ENCODE measurements at places on chromosomes 5 and 9.
A peak's percentile ranks its signal among the peaks of the same experiment; 100 is the strongest.

GRCh38 chr5:72394688-72395087, 74.5 kb downstream of the PTCD2 start:
- no peak for DNase-seq

DNA sequence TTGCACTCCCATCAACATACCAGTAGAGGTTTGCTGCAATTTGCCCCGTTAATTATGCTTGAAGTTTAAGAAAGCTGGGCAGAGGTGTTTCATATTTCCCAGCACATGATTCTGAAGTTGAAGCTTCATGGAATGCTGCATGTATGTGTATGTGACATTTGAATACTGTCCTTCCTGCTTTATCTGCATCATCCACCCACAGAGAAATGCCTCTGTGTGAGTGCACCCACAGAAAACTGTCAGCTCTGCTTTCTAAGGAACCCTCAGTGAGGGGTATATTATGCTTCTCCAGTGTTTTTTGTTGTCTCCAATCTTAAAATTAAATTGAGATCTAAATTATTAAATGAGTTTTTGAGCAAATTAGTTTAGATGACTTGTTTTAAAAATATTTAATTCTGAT, 358.1 kb upstream of the PIK3R1 start:
- no peak for DNase-seq

DNA sequence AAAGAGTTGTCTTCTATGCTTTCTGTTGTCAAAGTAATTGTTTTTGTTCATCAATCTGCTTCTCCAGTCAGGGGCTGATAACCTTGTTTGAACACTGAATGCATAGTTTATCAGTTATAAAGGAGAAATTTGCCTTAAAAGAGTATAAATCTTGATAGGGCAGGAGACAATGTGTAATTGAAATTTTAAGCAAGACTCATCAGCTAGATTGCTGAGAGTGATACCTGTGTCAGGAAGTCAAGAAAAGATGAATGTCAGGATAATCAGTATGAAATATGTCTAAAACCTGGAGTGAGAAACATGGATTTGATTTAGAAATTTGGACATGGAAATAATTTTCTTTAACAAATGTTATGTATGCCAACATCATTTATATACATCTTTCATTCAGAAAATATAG, 1258.1 kb downstream of the EFNA5 start:
- no peak for DNase-seq

DNA sequence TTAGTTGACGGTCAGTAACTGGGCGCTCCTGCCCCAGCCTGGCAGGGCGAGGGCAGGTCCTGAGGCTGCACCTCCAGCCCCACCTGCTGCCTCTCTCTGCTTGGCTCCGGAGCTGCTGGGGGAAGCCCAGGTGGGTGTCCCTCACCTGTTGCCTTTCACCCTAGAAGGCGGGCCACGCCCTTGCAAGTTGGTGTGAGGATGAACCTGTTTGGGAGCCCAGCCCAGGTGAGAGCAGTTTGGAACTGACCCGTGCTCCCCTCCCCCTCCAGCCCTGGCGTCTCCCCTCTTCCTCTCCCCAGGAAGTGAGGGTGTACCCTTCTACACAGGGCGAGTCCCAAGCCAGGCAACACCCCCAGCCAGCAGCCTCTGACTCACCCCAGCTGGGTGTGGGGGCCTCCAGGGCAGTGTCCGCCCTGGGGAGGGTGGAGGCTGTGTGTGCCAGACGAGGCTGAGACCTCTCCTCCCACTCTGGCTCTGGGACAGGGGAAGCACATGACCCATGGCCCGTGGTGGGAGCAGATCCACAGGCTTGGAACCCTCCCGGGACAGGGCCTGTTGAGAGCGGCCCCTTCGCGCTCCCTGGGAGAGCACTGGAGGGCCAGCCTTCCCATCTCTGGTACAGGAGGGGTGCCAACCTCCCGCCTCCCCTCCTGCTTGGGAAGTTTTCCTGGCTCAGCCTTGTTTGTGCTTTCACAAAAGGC, 10.4 kb downstream of the LRRC8A start:
- no peak for DNase-seq

DNA sequence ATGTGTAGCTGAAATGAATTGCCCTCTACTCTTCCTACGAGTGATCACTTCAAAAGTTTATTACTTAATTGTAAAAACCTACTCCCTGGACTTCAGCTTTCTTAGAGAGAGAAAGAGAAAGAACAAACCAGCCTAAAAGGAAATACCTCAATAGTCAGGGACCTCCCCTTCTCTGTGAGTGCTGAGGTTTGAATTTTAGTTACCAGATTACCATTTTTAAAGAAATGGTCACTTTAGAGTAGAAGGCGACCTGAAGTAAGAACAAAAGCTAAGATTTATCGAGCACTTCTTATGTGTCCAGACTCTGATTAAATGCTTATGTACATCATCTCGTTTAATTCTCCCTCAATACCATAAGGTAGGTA, 11.3 kb downstream of the RAPGEF1 start:
- DNase-seq = no peak

DNA sequence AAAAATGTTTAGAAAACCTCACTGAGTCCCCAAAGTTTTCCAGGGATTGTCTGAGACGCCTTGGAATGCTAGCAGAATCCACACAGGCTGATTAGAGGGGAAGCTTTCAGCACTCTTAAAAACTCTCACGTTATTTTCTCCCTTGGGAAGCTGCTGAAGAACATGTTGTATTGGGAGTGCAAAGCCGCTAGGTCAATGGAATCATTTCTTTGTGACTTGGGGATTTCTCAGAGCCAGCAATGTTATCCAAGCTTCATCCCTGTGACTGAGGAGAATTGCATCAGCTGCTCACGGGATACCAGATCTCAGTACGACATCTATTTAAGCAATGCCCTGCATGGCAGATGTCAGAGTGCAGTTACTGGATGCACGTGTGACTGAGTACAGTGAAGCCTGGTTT, 426.4 kb upstream of the MPDZ start:
- DNase-seq = no peak

- DNase-seq = no peak
Observed at GRCh38 chr5:51326844-51327243, 56.4 kb upstream of the ISL1 start.

DNA sequence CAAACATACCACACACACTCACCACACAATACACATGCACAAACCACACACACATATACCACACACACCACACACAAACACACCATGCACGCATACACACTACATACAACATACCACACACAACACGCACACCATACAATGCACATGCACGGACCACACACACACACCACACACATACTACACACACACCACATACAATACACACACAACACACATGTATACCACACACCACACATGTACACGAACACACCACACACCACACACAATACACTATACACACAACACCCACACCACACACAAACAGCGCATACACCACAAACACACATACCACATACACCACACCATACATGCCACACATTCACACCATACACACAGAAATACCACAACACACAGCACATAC, 480.3 kb downstream of the DIRAS2 start:
- no peak for DNase-seq

DNA sequence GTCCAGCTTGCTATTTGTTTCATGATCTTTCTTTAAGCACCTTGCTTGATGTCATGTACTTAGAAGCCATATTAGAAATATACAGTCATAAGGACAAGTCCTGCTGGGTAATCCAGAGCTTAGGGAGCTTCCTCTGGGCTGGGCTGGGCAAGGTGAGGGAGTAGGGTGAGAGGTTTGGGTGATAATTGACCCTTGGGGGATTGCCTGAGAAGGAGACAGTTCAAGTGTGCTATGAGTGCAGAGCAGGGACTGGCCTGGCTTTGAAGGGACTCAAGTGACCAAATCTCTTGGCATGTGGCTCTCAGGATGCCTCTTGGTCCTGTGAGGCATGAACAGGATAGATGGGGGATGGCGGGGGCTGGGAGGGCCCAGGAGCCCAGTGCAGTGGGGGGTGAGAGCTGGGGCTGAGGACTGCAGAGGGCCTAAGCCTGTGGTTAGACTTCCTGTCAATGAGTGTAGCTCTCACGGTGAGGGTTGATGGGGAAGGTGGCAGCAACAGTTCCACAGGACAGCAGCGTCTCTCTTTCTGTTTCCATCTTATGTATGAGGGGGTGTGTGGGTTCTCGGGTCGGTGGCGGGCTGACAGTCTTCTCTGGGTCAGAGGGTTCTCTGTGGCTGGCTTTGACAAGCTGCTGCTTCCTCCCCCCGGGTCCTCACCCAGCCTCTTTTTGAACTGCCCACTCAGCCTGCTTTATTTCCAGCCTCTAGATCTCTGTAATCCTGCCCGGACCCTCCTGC, 53.5 kb downstream of the RGS3 start:
- peak; percentile 60 for DNase-seq

DNA sequence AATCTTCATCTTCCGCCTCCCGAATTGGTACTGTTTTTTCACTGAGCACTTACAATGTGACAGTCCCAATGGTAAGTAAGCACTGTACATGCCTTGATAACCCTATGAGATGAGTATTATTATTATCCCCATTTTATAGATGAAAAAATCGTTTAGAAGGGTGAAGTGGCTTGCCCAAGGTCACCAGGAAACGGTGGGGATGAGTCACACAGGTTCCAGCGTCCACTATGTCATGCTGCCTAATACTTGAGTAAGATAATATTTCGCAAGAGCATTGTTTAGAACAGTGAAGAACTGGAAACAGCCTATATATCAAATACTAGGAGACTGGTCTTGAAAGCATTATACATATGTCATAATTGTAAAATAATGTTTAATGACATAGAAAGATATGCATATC, 12.9 kb downstream of the HAND1 start:
- no peak for DNase-seq

DNA sequence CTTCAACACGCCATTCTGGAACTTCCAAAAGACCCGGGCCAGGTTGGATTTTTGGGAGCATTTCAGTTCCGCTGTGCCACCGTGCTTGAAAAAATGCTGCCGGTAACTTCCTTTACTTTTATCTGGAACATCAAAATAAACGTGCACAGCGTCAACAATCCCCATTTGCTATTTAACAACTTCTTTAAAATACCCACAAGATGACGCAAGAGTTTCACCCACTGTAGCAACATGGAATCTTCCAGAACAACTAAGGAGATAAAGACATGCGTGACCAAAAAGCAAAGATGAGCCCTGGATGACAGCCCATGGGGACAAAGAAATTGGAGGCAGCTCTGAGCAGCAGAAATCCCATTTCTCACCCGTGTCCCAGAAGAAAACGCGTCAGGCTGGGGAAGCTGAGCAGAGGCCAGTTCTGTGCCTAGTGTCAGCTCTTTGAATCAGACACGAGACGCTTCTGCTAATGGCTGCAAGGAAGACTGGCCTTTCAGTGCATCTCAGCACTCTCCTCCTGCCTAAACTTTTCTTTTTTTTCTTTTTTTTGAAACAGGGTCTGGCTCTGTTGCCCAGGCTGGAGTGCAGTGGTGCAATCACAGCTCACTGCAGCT, 61.3 kb downstream of the SECISBP2 start:
- DNase-seq = no peak

- DNase-seq = no peak
Observed at GRCh38 chr5:7930011-7930410, 61.1 kb downstream of the MTRR start.

- no peak for DNase-seq
Observed at GRCh38 chr5:58335518-58335917, 124.4 kb downstream of the PLK2 start.

- no peak for DNase-seq
Observed at GRCh38 chr9:137276473-137277328, 825 bp upstream of the TOR4A start.

GRCh38 chr9:137030006-137030405, 1.9 kb downstream of the FUT7 start:
- DNase-seq = no peak

DNA sequence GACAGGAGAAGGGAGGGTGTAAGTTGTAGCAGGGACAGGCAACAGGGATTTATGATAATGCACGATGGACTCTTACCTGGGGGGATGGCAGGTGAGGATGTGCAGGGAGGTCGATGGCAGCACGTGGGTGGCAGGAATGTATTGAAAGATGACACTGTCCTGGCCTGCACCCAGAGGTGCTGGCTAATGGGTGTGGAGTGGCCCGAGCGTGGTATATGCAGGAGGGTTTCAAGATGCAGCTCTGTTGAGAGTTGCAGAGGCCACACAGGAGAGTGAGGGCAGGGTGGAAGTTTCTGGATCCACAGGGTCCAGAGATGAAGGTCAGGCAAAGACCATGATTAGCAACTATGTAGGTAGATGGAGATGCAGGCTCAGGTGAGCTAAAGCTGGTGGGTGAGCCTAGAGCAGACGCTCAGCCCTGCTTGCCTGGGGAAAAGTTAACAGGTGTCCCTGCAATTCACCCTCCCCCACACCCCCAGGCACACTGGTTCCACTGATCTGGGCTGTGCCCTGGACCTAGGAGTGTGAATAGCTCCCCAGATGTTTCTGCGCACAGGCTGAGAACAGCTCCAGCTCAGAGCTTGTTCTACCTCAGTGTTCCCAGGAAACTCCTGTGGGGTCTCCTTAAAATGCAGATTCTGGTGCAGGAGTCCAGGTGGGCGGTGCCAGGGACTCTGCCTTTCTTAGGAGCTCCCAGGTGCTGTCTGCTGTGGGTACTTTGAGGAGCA, 21.5 kb upstream of the S1PR3 start:
- DNase-seq = no peak

DNA sequence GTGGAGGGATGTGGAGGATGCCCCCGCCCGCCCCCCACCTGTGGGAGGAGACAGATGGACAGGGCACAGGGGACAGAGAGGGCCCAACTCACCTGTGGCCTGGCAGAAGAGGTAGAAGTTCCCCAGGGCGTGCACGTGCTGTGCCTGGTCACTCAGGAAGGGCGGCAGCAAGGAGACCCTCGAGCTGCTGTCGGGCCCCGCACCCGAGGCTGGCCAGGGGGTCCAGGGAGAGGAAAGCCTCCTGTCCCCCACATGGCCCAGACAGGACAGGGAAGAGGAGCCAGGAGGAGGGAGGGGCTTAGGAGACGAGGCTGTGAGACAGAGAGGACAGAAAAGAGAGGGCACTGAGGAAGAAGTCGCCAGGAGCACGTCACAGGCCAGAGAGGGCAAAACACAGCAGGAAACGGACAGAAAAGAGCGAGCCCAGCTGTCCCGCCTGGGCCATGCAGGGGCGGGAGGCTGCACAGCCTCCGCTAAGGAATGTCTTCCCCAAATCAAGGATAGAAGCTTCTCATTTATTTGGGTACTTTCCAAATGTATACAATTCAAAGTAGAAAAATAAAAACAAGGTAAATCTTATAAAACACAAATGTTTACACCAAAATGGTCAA, 58.5 kb downstream of the SECISBP2 start:
- DNase-seq = no peak

DNA sequence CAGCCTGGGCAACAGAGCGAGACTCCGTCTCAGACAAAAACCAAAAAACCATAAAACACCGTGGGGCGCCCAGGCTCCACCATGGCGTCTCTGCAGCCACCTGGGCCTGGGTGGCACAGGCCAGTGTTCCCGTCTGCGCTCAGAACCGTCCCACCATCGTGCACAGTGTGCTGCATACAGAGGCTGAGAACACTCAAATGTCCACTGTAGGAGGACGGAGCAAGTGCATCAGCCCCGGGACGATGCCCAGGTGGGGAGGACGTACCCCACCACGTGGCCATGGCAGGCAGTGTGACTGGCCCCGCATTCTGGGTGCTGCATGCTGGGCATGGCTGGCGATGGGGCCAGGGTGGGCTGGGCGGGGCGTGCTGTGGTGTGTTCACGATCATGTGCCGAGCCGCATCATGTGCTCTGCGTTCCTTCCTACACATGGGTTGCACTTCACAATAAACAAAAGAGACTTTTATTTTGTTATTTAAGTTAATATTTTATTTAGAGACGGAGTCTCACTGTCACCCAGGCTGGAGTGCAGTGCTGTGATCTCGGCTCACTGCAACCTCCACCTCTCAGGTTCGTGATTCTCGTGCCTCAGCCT, 37.8 kb downstream of the EXD3 start:
- no peak for DNase-seq
